ENCODE measurements at places on chromosomes 3 and 15.

DNA sequence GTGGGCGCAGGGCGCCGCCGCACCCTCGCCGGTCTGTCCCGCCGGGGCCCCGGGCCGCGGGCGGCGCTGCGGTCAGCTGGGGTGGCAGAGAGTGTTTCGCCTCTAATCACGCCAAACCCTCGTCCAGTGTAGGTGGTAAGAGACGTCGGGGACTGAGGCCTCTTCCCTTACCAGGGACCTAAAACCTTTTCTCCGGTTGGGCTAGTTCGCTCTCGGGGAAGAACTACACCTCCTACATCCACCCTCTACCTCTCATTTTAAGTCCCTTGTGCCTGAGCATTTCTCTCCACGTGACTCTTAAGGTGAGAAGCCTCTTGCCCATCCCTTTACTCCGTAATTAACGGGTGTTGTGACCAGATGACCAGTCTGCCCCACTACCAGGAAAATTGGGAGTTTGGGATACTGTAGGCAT lies 520 bp downstream of the TMEM42 start:
- DNase-seq, result no peak

DNA sequence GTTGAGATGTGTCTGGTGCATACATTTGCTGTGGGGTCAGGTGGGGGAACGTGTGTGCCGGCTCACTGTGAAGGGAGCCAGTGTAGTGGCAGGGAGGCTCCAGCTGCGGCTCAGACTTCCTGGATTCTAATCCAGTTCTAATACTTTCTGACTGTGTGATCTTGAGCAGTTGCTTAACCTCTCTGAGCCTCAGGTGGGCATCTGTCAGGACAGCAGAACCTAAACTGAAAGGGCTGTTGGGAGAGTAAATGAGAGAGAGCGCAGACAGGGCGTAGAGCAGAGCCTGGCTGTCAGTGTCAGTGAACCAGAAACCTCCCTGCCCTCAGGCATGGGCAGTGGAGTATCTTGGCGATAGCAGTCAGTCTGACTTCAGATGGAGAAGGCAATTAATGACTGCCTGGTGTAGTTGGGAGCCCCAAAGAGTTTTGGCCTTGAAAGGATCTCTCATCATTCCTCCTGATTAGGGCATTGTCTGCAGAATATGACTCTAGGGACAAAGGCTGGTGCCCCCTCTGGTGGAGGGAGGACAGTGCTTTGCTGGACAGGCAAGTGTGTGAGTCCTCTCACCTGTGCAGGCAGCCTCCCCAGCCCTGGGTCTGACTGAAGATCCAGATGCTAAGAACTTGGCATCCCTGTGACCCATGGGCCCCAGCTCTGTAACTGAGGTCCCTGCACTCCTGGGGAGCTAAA lies 9.6 kb downstream of the KBTBD13 start:
- no peak for DNase-seq

DNA sequence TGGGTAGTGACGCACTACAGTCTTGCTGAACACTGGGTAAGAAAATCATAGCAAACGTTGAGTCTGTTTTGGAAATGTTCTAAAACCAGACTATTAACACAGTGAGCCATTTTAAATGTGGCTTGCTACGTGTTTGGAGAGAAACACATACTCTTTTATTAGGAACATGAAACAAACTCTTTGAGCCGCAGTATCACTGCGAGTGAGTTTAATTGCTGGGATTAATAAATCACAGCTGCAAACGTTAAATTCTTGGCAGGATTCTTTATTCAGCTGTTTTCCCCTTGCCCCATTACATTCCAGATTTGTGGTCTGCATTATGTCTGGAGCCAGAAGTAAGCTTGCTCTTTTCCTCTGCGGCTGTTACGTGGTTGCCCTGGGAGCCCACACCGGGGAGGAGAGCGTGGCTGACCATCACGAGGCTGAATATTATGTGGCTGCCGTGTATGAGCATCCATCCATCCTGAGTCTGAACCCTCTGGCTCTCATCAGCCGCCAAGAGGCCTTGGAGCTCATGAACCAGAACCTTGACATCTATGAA lies 33.6 kb downstream of the BTD start:
- no peak for DNase-seq

GRCh38 chr3:119745942-119746341 lies 36.0 kb upstream of the NR1I2 start:
- no peak for DNase-seq

- DNase-seq, result no peak
These were observed 431.9 kb upstream of the FRG2C start for GRCh38 chr3:75232216-75232615.

- DNase-seq, result no peak
These were observed 83.8 kb upstream of the SLC6A6 start for GRCh38 chr3:14318646-14319045.

DNA sequence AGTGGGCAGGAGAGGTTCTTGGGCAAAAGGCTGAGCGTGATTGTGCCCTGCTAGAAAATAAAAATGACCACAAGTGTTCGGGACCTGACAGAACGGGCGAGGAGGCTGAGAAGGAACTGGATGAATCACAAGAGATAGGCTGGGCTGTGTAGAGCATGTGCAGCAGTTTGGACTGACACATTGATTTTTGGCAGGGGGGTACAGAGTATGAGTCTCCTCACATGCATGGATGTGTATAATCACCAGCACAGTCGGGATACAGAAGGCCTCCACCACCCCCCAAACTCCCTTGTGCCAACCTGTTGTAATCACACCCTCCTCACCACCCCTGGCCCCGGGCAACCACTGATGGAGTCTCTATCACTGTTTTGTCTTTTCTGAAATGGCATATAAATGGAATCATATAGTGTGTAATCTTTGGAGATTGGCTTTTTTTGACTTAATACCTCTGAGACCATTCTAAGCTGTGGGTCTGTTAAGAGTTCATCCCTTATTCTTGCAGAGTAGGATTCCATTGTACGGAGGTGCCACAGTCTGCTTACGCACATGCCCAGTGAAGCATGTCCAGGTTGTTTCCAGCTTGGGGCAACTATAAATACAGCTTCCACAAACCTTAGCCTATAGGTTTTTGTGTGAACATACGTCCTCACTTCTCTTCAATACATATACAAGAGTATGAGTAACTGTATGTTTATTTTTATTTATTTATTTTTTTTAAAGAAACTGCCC lies 438.8 kb downstream of the FOXP1 start:
- DNase-seq, result no peak

GRCh38 chr3:40574661-40575060 lies 49.9 kb downstream of the ZNF621 start:
- DNase-seq, result no peak

DNA sequence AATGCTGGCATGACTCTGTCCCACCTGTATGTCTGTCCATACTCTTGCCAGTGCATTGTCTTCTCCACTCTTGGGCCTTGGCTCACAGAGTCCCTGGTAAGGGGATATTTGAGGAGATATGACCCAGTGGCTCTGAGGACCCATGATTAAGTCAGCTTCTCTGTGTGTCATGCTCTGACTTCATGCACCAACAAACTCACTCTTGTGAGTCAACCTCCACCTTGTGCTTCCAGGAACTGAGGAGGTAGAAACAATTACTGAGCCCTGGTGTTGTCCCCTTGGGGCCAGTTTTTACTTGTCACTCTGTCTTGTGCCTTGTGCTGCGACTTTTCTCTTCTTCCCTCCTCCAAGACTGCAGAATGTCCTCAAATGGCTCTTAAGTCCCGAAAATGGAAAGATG lies 127.1 kb downstream of the ABHD5 start:
- DNase-seq, result no peak

DNA sequence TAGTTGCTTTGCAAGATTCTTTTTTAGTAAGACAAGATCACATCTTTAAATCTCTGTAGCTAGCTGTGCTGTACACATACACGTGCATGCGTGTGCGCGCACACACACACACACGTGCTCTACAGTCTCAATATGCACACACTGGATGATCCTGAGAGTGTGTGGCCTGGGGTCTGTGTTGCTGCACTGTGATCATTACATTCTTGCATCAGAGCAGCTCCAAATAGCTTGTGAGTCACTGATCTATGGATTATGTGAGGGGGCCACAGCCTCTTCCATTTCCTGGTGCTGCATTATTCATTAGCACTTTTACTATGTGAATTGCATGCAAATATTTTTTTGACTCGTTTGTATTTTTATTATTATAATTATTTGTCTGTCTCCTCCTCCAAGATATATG lies 34.6 kb downstream of the MCTP2 start:
- no peak for DNase-seq

DNA sequence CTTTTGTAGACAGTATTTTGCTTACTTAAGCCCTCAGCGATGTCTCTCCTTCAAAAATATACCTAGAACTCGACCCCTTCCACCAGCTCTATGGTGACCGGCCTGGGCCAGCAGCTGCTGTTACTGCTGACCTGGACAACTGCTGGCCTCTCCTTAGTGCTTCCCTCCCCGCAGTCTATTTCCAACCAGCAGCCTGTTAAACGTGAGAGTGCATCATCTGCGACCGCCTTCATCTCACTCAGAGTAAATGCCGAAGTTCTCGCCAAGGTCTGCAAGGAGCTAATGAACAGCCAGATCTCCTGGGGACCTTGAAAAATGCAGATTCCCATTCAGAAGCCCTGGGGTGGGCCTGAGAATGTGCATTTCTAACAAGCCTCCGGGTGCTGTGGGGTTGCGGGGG lies 86.7 kb downstream of the RPLP1 start:
- no peak for DNase-seq

- no peak for DNase-seq
These were observed 66.9 kb downstream of the FNDC3B start for GRCh38 chr3:172106037-172106954.

GRCh38 chr3:69731080-69731479 lies 8.2 kb upstream of the MITF start:
- DNase-seq, result no peak

GRCh38 chr3:119220970-119221667 lies 19.6 kb downstream of the B4GALT4 start:
- no peak for DNase-seq

DNA sequence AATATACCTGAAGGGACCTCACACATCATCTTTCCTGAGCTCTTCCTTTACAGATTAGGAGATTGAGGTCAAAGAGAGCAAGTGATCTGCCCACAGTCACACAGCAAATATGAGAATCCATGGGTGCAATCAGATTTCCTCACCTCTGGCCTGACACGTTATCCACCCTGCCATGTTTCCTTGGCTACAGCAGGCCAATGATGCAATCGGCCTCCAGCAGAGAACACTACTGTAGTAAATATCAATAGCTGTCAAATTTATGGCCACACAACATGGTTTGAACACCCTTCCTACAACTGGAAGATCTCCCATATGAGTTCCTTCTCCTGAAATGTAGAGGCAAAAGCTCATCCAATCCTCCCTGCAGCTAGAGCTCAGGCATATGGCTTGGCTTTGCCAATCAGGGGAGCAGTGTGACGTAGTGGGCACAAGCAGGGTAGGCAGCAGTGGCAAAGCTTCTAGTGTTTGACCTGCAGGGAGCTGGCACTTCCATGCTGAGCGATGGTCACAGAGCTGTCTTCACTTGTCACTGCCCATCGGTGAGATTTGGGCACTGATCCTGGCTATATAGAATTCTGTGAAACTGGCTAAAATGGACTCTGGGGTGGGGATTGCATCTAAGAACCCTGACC lies 271.3 kb downstream of the TJP1 start:
- DNase-seq, result no peak

DNA sequence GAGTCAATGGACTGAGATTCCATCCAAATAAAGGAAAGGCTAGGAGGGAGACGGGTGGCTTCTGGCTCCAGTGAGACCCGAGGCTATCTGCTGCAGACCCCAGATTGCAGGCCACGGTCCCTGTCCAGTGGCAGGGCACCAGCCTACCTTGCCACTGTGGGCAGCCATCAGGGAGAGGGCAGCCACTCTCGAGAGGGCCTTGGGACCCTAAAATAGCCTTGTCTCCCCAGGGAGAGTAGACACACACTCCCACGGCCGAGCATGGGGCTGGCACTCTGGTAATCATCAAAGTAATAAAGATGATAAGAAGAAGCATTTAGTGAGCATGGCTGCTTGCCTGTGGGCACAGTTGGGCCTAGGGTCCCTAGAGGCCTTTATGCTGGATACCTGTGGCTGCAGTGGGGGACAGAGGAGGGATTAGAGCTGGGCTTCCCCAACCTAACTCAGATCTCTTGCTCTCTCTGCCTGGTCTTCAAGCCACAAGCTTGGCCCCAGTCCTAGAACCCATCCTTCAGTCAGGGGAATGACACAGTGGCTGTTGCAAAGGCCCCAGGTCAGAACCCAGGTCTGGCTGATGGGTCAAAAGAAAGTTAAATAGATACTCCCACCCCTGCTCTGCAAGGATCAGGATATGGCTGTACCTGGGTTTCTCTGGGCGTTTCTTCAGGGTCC lies 9.2 kb upstream of the VIPR1 start:
- no peak for DNase-seq

DNA sequence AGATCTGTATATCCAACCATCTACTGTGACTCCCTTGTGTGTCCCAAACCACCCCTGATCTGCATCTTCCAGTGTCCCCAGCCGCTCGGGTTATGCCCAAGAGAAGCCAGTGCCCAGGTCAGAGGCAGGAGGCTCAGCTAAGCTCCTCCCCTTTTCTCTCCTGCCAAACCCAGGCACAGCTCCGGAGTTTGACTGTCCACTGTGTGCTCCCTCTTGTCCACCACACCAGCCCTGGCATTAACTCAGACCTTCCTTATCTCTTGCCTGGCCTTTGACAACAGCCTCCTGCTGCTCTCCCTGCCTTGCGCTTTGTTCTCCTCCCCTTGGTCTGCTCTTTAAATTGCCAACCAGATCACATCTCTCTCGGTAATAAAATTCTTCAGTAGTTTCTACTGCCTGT lies 39.3 kb downstream of the DGKG start:
- DNase-seq, result no peak

DNA sequence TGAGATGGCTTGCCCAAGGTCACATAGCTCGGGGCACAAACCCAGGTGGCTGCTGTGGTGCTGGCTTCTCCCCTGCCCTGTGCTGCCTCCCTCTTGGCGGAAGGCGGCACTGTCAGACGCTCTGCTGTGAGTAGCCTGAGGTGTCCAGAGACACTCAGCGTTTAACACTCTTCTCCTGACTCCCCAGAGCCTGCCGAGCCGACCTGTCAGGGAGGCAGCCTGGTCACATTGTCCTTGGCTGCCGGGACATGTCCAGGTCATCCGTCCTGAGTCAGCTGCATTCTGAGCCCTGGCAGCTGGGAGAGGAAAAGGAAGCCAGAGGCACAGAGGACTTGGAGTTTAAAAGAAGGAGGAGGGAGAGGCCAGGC lies 4.7 kb downstream of the LMAN1L start:
- DNase-seq, result peak; percentile 29

GRCh38 chr15:69185706-69186105 lies 25.3 kb downstream of the GLCE start:
- DNase-seq, result no peak

DNA sequence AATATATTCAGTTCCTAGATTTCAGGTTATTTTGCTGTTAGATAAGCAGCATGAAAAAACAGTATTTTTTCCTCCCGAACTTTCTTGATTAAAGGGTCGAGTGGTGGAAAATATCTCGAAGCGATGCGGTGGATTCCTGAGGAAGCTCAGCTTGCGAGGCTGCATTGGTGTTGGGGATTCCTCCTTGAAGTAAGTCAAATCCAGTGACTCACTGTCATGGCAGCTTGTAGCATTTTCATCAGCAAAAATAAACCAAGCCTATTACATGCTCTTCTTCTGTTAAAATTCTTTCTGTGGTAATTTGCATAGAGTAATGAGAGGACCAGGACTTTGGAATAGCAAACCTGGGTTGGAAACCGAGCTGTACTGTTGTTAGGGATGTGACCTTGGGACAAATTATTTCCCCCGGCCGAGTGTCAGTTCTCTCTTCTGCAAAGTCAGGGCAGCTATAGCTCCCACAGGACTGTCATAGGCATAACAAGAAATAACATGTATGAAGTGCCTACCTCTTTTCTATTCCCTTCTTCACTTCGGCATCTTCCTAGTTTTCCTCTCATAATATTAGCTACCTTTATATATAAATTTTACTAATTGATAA lies 75.6 kb downstream of the UBP1 start:
- DNase-seq, result no peak

- DNase-seq, result no peak
These were observed 40.8 kb downstream of the ITGA11 start for GRCh38 chr15:68391121-68391520.

Data from SHP77 treated with DMSO at 0.1 percent for 48 hours (cell line).